ENCODE measurements at places on chromosomes 4 and X. TPM values are rescaled to one million over a fixed set of nuclear protein-coding genes. Genes with fewer than 3 reads are reported as not detected.

Gene VCX2
- not detected for total RNA-seq

Gene CXCL13
- not detected for total RNA-seq

Gene TMSB15B
- total RNA-seq: 1.2 TPM

Gene H2BW2
- total RNA-seq: not detected

Gene PRR32
- not detected for total RNA-seq

Gene HMGN5
- 2.2 TPM for total RNA-seq

Gene NOX1
- total RNA-seq: not detected

Gene ALPK1
- 8.5 TPM for total RNA-seq

Gene SRPX2
- total RNA-seq: 160 TPM

Gene CLDN34
- total RNA-seq: not detected

Gene RNF128
- total RNA-seq: not detected

All from cardiac ventricle fibroblast (primary cell).